NCI-H187 (cell line): ENCODE measurements at places on chromosomes 11 and 22.

- no peak for DNase-seq
These were observed 14.2 kb downstream of the PRR33 start for GRCh38 chr11:1877211-1878136.

- DNase-seq, result no peak
These were observed 2413.8 kb upstream of the RAG2 start for GRCh38 chr11:39011797-39012196.

- DNase-seq, result no peak
These were observed 19.8 kb upstream of the LRRC10B start for GRCh38 chr11:61488651-61489291.

- DNase-seq, result no peak
These were observed 779.1 kb downstream of the BRD1 start for GRCh38 chr22:49048591-49048990.
